ENCODE measurements at places on chromosomes 1 and 21.

GRCh38 chr21:41701749-41702148, 65.1 kb downstream of the RIPK4 start:
- no peak for DNase-seq

- DNase-seq, result no peak
Observed at GRCh38 chr1:18922319-18922726, 20.0 kb upstream of the ALDH4A1 start.

DNA sequence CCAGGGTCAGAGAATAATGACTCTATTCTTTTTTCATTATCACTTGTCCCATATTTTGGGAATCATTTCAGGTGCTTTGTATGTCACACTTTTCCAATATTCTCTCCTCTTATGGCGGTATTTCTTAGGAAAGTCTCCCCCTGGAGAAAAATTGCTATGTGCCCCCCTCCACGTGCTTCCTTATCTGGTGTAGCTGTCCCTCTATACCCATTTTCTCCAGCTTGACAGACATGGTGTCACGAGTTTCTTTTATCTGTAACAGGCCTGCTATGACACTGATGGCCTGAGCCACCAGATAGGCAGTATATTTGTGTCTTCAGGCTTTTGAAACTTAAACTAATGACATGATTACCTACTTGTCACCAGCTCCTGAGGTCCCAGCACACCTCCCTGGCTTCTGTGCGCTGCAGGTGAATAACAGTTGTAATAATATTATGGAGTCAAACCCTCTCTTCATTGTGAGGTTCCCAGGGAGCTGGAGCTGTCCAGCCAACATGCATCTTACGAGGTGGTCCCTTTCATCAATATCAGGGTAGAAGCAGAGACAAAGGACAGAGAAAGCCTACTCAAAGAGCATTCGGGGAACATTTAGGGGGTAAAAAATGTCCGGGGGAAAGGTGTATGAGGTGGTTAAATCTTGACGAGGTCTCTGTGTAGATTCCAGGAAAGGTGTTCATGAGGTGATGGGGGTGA, 71.2 kb upstream of the DUSP10 start:
- DNase-seq, result no peak

DNA sequence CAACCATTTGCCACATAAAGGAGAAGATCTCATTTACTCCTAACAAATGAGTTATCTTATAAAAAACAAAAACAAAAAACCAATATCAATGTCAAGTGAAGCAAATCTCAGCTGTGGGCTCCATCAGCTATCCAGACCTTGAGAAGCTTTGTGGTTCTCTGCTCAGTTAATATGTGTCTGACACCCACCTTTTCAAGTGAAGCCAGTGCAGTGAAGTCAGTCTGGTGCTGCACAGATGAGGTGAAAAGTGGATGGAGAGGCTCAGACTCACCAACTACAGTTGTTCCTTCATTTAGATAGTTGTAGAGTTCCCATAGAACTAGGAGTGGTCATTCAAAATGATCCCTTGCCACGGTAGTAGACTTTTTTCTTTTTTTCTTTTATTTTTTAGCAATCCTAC, 106.8 kb downstream of the NTNG1 start:
- no peak for DNase-seq

- DNase-seq, result no peak
Observed at GRCh38 chr21:35024513-35024912, 24.6 kb downstream of the RUNX1 start.

GRCh38 chr1:97816927-97817326, 103.9 kb downstream of the DPYD start:
- no peak for DNase-seq

DNA sequence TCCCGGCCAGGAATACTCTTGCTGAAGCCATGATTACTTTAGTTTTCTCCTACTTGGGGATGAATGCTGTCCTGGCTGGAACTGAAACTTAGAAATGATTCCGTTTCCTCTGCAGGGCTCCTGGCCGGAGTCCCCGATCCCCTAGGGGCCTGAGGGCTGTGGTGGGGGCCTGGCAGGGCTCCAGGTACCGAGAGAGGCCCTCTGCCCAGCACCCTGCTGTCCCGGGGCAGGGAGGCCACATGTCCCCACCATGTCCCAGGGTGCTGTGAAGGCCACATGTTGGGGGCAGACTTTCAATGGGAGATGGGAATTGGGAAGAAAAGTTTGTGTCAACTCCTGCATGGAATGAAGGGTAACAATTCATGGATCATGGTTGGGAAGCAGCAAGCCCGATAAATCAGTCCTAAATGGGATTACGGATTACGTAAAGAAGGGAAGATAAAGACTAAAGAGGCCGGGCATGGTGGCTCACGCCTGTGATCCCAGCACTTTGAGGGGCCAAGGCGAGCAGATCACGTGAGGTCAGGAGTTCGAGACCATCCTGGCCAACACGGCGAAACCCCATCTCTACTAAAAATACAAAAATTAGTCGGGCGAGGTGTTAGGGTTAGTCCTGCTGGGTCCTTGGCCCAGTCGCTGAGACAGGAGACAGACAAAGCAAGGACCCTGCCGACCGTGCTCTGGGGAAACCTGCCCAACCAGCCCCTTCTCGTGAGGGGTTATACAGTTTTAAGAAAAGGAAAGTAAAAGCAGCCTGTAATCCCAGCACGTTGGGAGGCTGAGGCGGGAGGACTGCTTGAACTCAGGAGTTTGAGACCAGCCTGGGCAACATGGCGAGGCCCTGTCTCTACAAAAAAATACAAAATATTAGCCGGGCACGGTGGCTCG, 37.6 kb downstream of the MORN1 start:
- no peak for DNase-seq

- peak; percentile 69 for DNase-seq
Observed at GRCh38 chr1:209768354-209768774, 12.5 kb downstream of the TRAF3IP3 start.

GRCh38 chr1:9877962-9878361, 32.1 kb downstream of the CTNNBIP1 start:
- no peak for DNase-seq

DNA sequence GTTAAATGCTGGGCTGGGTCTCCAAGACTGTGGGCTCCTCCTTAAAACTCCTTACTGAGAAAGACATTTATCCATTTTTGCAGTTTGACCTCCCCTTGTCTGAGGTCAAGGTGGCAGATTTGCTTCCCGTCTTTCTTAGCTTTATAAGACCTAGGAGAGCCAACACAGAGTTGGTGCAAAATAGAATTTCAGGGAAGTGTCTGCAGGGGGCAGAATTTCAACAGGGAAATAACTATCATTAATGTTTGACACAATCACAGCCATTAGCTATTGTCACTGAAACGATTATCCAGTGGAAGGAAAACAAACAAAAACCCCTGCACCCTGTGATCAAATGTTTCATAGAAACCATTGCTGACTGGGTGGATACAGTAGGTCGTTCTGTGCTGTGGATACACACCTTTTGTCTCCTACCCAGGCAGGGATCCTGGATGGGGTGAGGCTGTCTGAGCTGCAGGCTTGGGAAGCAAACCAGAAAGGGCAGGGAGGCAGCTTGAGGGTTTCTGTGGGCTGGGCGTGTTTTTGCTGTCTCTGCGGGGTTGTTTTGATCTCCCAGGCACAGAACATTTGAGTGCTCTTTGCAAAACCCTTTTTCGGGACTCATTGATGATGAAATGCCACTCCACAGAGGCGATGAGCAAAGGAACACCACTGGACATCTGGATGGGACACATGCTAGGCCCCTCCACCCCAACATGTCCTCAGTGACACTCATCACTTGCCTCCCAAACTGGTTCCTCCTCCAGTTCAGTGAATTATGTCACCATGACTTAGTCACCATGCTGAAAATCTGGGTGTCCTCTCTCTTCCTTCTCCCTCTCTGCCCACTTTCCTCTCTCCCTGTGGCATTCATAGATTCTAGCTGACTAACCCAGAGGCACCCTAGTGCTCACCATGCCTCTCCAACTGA, 94.2 kb upstream of the SERBP1 start:
- no peak for DNase-seq

GRCh38 chr1:181318022-181318857, 165.1 kb upstream of the CACNA1E start:
- no peak for DNase-seq

DNA sequence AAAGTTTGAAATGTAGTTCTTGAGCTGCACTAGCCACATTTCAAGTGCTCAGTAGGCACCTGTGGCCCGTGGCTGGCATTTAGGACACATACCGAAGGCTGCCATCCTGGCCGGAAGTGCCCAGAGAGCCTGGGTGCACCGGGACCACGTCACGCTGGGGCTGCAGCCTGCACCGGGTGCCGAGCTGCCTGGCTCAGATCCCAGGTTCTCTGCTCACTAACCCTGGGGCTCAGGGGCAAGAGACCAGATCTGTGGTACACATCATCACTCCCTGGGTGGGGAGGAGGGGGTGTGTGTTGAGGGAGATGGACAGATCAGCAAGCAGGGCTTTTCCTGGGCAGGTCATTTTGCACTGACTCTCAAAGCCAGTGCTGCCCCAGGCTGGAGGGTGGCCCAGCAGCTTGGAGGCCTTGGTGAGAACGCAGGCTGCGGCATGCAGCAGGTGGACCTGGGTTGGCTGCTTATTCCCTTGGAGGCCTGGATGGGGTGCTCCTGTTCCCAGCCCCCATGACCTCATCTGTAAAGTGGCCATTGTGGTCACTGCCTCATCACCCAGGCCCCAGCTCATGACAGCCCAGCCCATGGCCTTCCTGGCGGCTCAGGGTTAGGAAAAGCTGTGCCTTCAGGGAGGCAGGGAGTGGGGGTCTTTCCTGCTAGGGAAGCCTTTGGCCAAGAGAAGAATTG, 23.6 kb downstream of the TMEM201 start:
- DNase-seq, result no peak

DNA sequence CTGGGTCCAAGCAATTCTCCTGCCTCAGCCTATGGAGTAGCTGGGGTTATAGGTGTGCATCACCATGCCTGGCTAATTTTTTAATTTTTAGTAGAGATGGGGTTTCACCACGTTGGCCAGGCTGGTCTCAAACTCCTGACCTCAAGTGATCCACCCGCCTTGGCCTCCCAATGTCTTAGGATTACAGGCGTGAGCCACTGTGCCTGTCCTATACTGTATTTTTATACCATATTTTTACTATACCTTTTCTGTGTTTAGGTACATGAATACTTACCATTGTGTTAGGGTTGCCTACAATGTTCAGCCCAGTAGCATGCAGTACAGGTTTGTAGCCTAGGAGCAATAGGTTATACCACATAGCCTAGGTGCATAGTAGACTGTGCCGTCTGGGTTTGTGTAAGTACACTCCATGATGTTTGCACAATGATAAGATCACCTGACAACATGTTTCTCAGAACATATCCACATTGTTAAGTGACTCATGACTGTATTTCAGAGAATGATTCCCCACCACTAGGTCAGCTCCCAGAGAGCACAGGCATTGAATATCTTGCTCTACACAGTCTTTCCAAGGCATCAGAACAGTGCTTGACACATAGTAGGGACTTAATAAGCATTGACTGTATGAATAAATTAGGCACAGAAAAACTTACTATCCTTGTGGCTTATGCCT, 6.0 kb upstream of the CITED4 start:
- no peak for DNase-seq

All from activated CD4-positive, alpha-beta T cell treated with anti-CD3 and anti-CD28 coated beads for 24 hours (primary cell).